Right cardiac atrium (tissue), 5 donors: ENCODE measurements at places on chromosomes 1 and 21. TPM values are rescaled to one million over a fixed set of nuclear protein-coding genes. Genes with fewer than 3 reads are reported as not detected.

DNA sequence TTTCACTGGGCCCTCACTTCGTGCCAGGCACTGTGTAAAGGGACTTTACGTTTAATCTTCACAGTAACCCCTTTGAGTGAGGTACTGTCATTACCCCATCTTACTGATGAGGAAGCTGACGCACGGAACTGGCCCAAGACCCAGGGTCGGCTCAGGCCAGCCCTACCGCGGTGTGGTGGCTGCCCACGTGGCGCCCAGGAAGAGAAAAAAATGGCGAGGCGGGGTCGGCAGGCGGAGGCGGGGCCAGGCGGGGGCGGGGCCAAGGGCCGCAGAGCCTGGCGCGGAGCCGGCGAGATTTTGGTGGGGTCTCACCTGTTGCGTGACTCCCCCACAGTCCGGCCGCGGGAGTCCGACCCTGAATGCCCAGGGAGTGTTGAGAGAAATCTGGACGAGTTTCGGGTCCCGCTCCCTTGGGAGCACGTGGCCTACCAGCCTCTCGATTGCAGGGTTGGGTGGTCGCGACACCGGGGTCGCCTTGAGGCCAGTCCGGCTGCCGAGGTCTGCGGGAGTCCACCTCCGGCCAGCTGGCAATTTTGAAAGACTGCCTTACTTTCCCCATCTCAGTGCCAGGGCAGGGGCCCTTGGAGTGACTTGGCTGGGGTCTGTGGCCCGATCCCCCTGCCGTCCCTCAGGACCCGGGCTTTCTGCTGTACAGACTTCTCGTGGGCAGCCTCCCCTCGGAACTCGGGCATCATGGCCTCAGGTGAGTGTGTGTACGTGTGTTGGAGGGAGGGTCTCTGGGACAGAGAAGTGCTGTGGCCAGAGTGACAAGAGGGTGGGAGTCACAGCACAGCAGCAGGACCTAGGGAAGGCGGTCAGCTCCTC lies at the start of the genes AMPD2 and GNAT2:
Gene AMPD2, plus strand, starts transcription at position 262 of the 825 bp plus-strand sequence. CDS start 1,339 bp downstream, outside the sequence.
Gene GNAT2, minus strand, starts transcription at position 41 of the 825 bp plus-strand sequence. CDS start 6,746 bp downstream, outside the sequence.
- DNase-seq = peak; percentile 88

DNA sequence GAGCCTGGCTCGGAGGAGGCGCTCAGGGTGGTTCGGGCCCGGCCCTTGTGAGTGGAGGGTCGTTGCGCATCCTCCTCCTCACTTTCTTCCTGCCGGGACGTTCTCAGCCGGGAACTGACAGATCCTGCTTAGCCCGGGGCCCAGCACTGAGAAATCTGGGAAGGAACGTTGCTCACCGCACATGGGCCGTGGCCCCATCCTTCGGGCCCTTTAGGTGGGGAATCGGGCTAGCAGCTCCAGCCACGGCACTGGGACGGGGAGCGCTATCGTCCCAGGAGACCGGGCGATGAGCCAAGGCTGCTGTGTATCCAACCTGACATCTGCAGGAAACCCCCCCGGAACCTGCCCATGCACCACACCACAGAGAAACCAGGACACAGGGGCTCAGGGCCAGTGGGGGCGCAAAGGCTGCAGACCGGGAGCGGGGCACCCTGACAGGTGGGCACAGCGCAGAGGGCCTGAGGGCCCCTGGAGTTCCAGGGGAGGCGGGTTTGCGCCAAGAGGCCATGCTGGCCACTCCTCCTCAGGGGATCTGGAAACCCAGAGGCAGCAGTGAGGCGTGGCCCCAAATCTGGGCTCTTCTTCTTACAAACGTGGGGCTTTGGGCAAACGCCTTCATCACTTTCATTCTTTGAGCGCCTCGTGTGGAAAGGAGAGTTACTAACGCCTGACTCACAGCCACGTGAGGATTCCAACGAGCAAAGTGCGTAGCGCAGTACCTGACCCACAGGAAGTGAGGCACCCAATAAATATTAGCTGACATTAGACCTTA lies at the start of gene SH2D5:
Gene SH2D5, minus strand, starts transcription at position 116 of the 772 bp plus-strand sequence. CDS start 4,659 bp downstream, outside the sequence.
- peak; percentile 65 for DNase-seq

DNA sequence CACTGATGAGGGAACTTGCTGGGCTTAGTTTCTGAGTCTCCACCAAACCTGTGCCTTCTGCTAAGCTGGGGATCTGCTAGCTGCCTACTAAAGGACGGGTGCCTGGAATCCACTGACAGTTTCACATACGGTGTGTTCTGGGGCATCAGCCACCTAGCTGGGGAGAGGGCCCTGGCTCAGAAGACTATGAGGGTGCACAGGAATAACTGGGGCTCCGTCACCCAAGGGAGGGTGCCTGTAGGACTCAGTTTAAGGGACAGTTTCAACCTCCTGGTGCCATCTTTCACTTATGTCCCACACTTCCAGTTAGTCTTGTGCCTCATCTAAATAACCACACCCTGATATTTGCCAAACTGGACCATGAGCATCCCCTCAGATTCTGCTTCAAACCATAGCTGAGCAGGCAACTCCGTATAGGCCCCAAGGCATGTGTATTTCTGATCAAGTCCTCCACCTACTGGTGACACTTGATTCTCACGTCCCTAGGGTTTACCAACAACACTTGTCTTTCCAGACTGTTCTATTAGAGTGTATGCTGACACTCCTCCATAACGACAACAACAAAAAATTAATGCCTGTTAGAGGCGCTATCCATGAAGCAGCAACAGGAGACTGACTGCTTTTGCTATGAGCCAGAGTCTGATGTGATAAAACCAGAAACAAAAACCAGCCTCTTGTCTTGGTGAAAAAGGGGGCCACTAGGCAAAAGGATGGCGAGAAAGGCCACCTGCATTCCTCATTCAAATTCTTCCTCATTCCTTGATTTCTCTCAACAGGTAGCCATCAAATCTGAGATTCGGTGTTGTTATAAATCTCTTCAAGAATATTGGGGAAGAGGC lies 55.0 kb upstream of the PAXBP1 start:
- no peak for DNase-seq

DNA sequence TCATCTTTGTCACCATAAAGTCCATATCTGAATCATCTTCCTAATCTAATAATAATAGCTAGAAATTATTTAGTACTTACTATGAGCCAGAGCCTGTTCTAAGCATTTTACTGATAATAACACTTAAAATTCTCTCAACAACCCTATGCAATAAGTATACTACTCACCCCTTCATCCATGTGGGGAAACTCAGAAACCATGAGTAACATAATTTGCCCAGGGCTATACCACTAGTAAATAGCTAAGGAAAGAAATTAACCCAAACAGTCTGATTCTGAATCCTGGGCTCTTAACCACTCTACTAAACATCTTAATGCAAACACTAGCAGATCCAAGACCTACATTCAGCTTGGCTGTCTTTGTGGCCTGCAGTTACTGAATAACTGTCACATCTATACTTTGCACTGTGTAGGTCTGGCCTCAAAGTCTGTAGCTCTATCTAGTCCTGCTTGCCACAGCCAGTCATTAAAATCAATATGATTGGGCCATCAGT lies 394.8 kb upstream of the ESRRG start:
- DNase-seq = no peak

The KRTAP21-2 gene
- total RNA-seq = not detected

The MAN1C1 gene
- total RNA-seq = 13.9 TPM

The CFHR1 gene
- total RNA-seq = not detected
